HFF-Myc (cell line): ENCODE measurements at places on chromosomes 3 and 15.

DNA sequence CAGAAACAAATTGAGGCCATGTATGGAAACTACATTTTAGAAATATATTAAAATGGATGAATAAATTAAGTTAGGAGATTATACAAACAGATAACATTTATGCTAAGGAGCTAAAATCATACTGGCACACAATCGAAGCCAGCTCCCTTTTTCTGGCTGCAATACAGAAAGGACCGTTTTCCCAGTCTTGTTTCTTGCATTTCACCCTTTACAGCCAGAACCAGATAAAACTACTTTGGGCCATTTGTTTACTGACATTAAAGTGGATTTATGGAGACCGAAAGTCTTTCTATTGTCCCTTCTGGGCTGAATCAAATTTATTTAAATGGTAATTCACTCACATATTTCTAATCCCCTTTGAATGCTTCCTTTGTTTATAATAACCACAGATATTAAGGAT lies 50.1 kb upstream of the CNTN3 start:
- DNase-seq, result no peak

DNA sequence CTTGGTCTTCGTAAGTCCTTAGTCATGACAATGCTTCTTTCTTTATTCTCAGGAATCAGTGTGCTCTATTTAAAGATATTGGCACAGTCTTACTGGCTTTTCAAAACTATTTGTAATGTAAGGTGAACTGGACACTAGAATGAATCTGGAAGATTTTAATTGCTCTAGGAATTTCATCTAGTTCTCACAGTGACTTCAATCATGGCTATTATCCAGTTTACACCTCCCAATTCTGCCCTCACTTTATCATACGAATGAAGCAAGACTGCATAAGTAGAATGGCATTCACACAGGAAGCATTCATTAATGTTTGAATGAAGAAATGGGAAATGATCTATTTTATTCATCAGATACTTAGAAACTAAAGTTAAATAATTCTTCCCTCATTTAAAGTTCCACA lies 26.7 kb upstream of the DRD3 start:
- no peak for DNase-seq

DNA sequence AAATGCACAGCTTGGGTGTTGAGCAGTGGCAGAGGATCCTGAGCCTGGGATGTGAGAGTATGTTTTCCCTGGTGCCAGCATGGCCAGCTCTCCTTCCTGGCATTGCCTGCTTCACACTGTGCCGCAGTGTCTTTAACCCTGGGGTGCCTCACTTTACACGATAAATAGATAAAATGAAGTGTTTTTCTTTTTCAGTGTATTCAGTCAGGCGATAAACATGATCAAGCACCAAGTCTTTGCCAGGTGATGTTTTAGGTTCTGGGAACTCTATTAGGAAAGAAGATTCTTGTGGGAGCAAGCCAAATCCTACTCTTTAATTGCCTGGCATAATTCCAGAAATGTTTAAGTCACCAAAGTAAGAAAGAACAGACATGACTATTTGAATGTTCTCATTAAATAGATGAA lies 14.0 kb downstream of the ABHD6 start:
- DNase-seq, result no peak

DNA sequence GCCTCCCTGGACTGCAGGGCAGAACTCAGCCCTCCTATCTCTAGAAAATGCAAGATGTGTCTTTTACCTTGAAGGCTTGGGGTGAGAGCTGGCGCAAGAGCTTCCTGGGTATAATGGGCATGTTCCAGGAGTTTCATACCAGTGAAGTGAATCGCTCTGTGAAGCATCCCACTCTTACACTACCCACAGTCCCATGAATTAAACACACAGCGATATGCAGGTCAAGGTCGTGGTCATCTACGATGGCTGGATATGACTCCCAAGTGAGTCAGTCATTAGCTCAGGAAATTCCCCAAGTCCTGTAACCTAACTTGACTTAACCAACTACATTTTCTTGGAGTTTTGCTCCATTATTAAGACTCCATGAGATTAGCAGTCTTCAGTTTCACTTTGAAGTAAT lies 439.7 kb downstream of the NTRK3 start:
- DNase-seq, result peak; percentile 21
